EL (cell line): ENCODE measurements at places on chromosomes 4 and X.

GRCh38 chr4:164542431-164542830 lies 211.5 kb upstream of the SMIM31 start:
- no peak for DNase-seq

GRCh38 chr4:68360231-68360968 lies 10.5 kb upstream of the YTHDC1 start:
- no peak for DNase-seq

GRCh38 chr4:49044270-49044669 lies 58.2 kb downstream of the CWH43 start:
- no peak for DNase-seq

- no peak for DNase-seq
Measured at GRCh38 chr4:128155231-128155855, 94.2 kb downstream of the LARP1B start.

GRCh38 chrX:64536736-64537135 lies 141.5 kb upstream of the MTMR8 start:
- no peak for DNase-seq

- no peak for DNase-seq
Measured at GRCh38 chr4:67030636-67031035, 514.7 kb downstream of the CENPC start.
